MCF 10A (cell line): ENCODE measurements at places on chromosomes 11 and 22. TPM values are rescaled to one million over a fixed set of nuclear protein-coding genes. Genes with fewer than 3 reads are reported as not detected.

GRCh38 chr11:72111300-72112142 is 974 bp downstream of the ANAPC15 start:
- no peaks in the 10 kb centered on the region for H3K27me3 ChIP-seq
- peaks cover 7% of the 10 kb centered on the region for H3K36me3 ChIP-seq
- peak overlapping the region; percentile 100 for H3K27ac ChIP-seq
- no peak for DNase-seq
- H3K4me3 ChIP-seq, result peak overlapping the region; percentile 98
- H3K4me1 ChIP-seq, result peaks cover 20% of the 10 kb centered on the region

GRCh38 chr11:86537541-86538222 is 134.7 kb downstream of the ME3 start:
- no peak overlapping the region for H3K27ac ChIP-seq
- H3K36me3 ChIP-seq, result no peaks in the 10 kb centered on the region
- no peak overlapping the region for H3K4me3 ChIP-seq
- DNase-seq, result no peak

DNA sequence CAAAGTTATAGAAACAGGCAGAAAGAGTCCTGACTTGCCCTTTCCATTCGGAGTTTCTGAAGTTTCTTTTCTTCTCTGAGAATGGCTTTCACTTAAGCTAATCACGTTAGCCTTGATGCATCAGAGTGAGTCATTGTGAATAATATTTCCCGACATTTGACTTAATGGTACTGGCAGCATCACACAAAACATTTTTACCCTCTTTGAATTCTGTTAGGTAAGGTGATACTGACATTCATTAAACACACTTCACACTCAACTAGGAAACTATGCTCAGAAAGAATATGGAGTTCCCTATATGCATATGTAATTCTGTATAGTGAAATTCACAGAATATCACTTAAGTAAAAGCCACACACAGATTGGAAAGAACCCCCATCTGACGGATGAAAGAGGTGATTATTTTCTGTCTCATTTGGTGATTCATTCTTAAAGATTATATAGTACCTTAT is 120.8 kb upstream of the ARHGAP20 start:
- no peaks in the 10 kb centered on the region for H3K36me3 ChIP-seq
- DNase-seq, result peak; percentile 50
- no peak overlapping the region for H3K4me3 ChIP-seq
- no peak overlapping the region for H3K27ac ChIP-seq
- peaks cover 7% of the 10 kb centered on the region for H3K4me1 ChIP-seq

GRCh38 chr11:119612814-119613213 is 116.2 kb downstream of the NECTIN1 start:
- H3K27ac ChIP-seq, result no peak overlapping the region
- peaks cover 12% of the 10 kb centered on the region for H3K27me3 ChIP-seq
- no peaks in the 10 kb centered on the region for H3K36me3 ChIP-seq
- H3K4me1 ChIP-seq, result peaks cover 8% of the 10 kb centered on the region

- no peak overlapping the region for H3K4me3 ChIP-seq
- H3K27me3 ChIP-seq, result no peaks in the 10 kb centered on the region
- H3K36me3 ChIP-seq, result peaks cover 81% of the 10 kb centered on the region
- H3K27ac ChIP-seq, result no peak overlapping the region
- no peak for DNase-seq
Observed at GRCh38 chr22:31802575-31802974, 48.8 kb downstream of the DEPDC5 start.

DNA sequence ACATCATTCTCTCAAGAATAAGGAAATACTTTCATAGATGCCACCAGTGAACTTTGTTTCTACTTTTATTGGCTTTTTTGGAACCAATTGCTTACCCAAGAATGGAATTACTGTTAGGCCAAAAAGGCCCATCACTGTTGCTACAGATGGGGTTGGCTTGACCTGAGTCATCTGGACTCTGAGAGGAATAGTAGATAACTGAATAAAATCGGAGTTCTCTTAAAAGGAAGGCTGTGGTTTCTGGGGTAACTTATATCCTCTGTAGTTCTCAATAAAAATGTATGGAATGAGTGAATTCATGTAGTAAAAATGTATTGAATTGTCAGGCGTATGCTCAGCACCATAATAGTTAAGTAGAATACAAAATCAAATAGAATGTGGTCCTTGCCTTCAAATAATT is 56.6 kb downstream of the ARHGEF12 start:
- no peak overlapping the region for H3K27ac ChIP-seq
- H3K4me3 ChIP-seq, result no peak overlapping the region
- no peaks in the 10 kb centered on the region for H3K36me3 ChIP-seq
- no peaks in the 10 kb centered on the region for H3K27me3 ChIP-seq

- H3K4me3 ChIP-seq, result no peak overlapping the region
- no peak overlapping the region for H3K27ac ChIP-seq
- no peaks in the 10 kb centered on the region for H3K27me3 ChIP-seq
- DNase-seq, result no peak
- H3K4me1 ChIP-seq, result peaks cover 21% of the 10 kb centered on the region
Observed at GRCh38 chr11:69353696-69354544, 60.0 kb downstream of the MYEOV start.

GRCh38 chr11:19546325-19546724 is 166.3 kb upstream of the NAV2 start:
- H3K4me1 ChIP-seq, result no peaks in the 10 kb centered on the region
- H3K27ac ChIP-seq, result no peak overlapping the region
- H3K4me3 ChIP-seq, result no peak overlapping the region
- H3K36me3 ChIP-seq, result no peaks in the 10 kb centered on the region
- H3K27me3 ChIP-seq, result peaks cover 98% of the 10 kb centered on the region

DNA sequence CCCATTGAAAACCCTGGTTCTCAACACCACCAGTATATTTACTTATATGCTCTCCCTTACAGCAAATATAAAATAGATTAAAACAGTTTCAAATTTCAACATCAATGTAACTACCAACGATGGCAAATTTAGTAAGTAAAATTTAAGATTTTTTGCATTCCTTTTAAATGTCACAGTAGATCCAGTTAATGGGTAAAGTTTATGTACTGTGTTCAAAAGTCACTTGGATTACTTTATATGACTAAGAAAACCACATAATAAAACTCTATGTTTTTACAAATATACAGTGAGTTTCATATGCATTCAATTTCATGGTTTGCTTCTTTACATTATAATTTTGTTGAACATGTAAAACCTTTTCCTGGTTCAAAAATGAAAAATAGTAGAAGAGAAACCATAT is 364.6 kb downstream of the AASDHPPT start:
- peaks cover 6% of the 10 kb centered on the region for H3K4me1 ChIP-seq
- H3K36me3 ChIP-seq, result no peaks in the 10 kb centered on the region
- no peak overlapping the region for H3K4me3 ChIP-seq
- no peak overlapping the region for H3K27ac ChIP-seq
- DNase-seq, result no peak

DNA sequence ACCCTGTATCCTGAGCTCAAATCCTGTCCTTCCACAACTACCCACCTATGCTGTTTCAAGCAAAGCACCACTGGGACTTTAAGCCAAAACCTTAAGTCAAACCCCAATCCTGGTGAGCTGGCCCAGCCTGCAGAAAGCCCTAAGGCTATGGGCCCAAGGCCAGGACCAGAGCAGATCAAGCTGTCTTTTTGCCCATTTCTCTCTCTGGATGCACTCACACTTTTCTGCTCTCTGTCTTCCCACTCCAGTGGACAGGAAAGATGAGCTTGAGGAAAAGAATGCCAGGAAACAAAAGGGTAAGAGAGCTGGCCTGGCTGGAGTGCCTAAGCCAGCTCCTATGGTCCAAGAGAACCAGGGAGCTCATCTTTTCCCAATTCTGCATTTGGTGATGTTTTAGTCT is 284.3 kb upstream of the ISX start:
- no peak for DNase-seq
- no peaks in the 10 kb centered on the region for H3K36me3 ChIP-seq
- H3K4me1 ChIP-seq, result no peaks in the 10 kb centered on the region

- no peak overlapping the region for H3K4me3 ChIP-seq
- no peaks in the 10 kb centered on the region for H3K27me3 ChIP-seq
- no peak for DNase-seq
- H3K36me3 ChIP-seq, result no peaks in the 10 kb centered on the region
Observed at GRCh38 chr11:31628111-31628510, 118.5 kb downstream of the ELP4 start.

DNA sequence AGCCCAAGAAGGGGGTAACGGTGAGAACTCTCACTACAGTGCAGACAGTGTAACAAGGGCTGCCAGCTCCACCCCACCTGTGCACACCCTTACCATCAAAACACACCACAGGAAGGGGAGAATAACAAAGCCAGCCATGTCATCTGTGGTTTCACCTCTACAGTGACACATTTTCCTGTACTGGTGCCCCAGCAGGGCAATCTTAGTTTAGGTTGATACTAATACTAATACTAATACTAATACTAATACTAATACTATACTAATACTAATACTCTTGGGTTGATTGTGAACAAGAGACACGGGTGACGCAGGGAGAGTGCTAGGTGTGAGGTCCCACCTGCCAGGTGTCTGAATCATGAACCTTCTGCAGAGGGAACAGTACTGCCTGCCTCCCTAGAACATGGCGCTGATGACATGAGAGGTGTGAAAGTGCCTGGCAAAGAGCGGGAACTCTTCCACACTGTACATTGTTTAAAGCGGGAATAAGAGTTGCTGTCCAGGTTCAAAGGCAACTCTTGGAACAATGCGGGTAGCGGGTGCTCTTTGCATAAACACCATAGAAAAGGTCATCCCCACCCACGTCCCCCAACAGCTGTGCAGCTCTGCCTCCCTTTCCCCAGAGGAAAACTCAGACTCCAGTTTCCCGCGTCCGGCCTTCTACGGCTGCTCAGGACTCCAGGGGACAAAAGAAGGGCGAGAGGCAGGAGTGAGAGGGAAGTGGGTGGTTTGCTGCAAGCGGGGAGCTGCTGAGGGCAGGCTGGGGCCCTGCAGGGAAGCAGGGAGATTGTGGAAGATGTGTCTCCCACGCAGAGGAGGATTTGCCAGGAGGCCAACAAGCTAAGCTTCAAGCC is 25.0 kb upstream of the TMPRSS4 start:
- no peak overlapping the region for H3K27ac ChIP-seq
- H3K4me1 ChIP-seq, result no peaks in the 10 kb centered on the region
- H3K27me3 ChIP-seq, result peaks cover 30% of the 10 kb centered on the region
- no peak for DNase-seq
- H3K4me3 ChIP-seq, result no peak overlapping the region

- H3K4me1 ChIP-seq, result no peaks in the 10 kb centered on the region
- no peak overlapping the region for H3K4me3 ChIP-seq
- DNase-seq, result no peak
- H3K36me3 ChIP-seq, result no peaks in the 10 kb centered on the region
Observed at GRCh38 chr11:110955776-110956175, 243.5 kb upstream of the ARHGAP20 start.

DNA sequence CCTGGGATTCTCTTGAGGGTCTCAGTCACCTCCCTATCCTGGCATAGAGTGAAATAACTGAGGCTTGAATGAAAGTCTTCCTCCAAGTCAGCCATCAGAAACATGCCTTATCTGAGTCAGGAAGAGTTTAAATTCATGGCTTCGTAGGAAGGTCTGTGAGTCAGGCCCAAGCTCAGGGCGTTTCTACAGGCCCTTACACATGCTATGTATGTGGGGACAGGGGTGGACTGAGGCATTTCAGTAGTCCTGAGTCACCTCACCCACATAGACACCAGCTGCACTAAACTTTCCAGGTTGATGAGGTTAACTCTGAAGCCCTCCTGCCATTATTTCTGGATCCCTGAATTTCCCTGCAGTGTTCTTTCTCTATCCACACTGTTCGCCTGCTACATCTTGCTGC is 134.6 kb upstream of the RCN1 start:
- no peaks in the 10 kb centered on the region for H3K27me3 ChIP-seq
- H3K27ac ChIP-seq, result no peak overlapping the region
- no peaks in the 10 kb centered on the region for H3K36me3 ChIP-seq
- no peak for DNase-seq

- H3K4me1 ChIP-seq, result no peaks in the 10 kb centered on the region
- no peak overlapping the region for H3K27ac ChIP-seq
- no peaks in the 10 kb centered on the region for H3K36me3 ChIP-seq
- no peak for DNase-seq
Observed at GRCh38 chr11:70783356-70783755, 385.0 kb downstream of the CTTN start.

Gene CTSW
- not detected in 2 replicates for total RNA-seq

Gene FAM227A
- total RNA-seq, result 2.3 and 2.6 TPM in 2 replicates

Gene HEPACAM
- not detected in 2 replicates for total RNA-seq

Gene CLCF1
- total RNA-seq, result 5.8 and 7.0 TPM in 2 replicates

Gene ADORA2A
- 0.96 and 1.4 TPM in 2 replicates for total RNA-seq

Gene YPEL4
- 0.16 TPM in 1 of 2 replicates, not detected in the other for total RNA-seq
